ENCODE measurements at places on chromosomes 7 and 10.
A peak's percentile ranks its signal among the peaks of the same experiment; 100 is the strongest.

- DNase-seq: no peak
Measured at GRCh38 chr7:129865093-129865924, 87.5 kb downstream of the UBE2H start.

GRCh38 chr7:108448584-108449505, 7.4 kb downstream of the NRCAM start:
- no peak for DNase-seq

DNA sequence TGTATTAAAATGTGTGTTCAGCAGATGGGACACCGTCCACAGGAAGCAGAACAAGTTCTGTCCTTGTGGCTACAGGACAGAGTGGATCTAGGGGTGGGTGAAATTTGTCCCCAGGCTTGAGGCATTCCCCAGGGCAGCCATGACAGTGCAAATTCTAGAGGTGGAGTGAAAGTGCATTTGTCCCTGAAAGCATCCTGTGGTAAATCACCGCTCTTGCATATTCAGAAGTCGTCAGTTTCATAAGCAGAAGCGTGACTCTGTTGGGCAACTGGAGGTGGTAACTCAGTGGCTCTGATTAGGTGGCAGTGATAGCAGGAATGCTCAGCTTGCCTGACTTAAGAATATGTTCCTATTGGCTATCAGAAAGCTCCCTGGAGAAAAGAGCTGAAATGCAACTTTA, 96.6 kb downstream of the SNX10 start:
- DNase-seq: no peak

DNA sequence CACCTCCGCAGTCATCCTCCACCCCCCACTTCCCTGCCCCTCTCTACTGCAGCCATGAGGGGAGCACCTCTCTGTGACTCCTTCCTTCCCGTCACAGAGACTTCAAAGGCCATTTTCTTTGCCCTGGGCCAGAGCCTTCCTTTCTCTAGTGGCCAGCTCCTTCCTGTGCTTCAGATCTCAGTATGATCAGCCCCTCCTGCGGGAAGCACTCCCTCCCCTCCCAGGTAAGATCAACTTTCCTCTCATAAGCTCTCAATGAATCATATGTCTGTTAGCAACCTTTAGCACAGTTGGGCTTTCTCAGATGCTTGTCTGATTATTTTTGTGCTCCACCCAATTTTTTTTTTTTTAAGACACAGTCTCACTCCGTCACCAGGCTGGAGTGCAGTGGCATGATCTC, 241.0 kb upstream of the PRSS1 start:
- DNase-seq: no peak

- DNase-seq: no peak
Measured at GRCh38 chr7:15057272-15057671, 154.7 kb upstream of the DGKB start.

DNA sequence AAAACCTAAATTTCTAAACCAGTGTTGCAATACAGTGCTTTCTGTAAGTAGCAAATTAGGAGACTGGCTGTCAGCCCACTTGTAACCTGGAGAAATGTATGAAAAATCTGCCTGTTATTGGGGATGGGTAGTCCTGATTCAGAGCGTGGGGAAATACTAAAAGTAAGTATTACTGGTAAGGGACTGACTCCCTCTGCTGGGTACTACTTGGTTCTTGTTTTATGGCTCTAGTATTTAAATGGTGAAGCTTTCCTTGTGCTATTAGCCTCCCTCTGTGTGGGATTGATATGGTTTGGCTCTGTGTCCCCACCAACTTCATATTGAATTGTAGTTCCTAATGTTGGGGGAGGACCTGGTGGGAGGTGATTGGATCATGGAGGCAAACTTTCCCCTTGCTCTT, 886.1 kb downstream of the SORCS1 start:
- no peak for DNase-seq

DNA sequence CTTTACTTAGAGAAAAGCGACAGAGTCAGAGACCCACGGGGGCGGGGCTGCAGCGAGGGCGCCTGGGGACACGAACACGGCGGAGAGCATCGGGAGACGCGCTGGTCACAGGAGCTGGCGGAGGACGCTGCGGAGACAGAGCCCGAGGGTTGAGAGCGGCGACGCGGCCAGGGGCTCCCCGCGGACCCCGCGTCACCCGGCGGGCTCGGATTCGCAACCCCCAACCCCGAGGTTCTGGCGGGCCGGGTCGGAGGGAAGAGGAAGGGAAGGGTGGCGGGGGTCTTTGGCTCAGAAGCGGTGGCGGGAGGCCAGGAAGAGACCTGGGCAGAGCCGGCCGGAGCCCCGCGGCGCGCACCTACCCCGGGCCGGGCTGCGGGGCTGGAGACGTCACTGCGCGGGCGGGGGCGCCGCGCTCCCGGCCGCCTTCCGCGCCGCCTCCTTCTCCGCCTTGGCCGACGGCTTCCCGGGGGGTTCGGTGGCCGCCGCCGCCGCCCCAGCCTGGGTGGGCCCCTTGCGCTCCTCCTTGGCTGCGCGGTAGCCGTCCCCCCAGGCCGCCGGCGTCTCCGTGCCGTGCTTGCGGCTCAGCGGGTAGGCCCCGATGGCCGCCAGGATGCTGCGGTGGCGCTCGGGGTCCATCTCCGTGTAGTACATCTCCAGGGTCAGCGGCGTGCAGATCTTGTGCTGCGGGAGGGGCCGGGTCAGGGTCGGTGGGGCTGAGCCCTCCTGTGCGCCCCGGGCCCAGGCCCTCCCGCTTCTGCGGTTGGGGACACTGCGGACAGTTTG, 11.1 kb downstream of the CALY start:
- DNase-seq: no peak

DNA sequence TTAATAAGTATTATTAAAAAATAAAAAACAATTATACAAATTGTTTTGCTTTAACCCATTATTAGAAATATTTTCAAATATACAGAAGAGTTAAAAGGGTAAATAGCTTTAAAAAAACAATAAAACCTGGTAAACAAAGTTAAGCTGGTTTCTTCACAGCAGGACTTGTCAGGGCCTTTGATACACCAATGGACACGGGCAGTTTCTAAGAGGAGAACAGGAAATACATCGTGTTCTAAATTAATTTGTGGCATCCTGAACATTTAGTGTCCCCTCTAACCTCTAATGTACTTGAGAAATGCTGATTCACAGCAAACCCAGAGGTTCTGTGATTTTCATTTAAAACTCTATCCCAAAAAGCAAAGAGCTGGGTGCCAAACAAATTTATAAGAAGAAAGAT, 80.8 kb downstream of the RAB11FIP2 start:
- no peak for DNase-seq

- no peak for DNase-seq
Measured at GRCh38 chr7:11896663-11897062, 64.7 kb upstream of the THSD7A start.

DNA sequence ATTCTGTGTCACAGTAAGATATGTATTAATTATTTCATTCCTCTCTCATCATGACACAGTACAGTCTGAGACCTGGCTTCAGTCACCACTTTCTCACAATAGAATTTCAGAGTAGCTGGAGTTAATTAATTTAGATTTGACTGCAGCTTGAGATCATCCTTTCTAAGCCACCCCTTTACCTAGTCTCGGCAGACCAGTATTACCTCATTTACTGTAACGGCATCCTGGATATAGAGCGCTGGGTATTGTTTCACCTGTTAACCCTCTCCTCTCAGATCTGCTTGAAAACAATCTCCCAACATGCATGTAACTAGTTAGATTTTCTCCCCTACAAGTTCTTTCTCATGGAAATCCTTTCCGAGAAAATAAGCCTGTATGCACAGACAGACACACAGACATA, 1057.5 kb downstream of the GATA3 start:
- DNase-seq: no peak

GRCh38 chr7:1457059-1457948, 2.0 kb downstream of the MICALL2 start:
- no peak for DNase-seq

DNA sequence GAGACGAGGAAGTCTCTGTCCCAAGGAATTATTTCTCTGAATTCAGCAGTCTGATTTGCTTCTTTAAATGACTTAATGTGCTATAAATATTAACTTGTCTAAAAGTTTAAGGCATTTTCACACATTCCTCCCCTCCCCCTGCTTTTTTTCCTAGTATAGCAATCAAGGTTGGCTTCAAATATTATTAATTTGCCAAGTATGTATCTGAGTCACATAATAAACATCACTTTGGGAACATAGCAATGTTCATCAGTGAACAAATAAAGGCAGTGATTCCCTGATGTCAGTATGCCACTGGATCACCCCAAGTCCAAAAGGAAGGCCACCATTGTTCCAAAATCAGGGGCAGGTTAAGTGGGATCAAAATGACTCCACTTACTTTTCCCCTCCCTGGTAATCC, 40.5 kb downstream of the PDE6C start:
- DNase-seq: no peak

- no peak for DNase-seq
Measured at GRCh38 chr7:16634271-16634738, 11.2 kb downstream of the ANKMY2 start.

GRCh38 chr7:39404907-39405306, 161.3 kb upstream of the YAE1 start:
- DNase-seq: no peak

DNA sequence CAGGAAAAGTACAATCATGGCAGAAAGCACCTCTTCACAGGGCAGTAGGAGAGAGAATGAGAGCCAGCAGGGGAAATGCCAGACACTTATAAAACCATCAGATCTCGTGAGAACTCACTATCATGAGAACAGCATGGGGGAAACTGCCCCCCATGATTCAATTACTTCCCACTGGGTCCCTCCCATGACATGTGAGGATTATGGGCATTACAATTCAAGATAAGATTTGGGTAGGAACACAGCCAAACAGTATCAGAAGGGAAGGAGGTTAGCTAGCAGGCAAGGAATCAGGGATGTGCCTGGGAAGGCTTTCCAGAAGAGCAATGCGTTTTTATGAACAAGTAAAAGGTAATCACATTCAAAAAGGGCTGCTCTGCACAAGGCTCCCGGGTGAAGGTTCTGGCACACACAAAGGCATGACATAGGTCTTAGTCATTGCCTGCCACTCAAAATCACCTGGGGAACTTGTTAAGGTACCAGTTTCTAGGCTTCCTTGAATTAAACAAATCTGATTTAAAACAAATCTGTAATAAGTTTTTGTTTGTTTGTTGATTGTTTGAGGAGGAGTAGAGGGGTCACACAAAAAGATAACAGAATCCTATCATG, 40.9 kb downstream of the BMPER start:
- no peak for DNase-seq

- DNase-seq: no peak
Measured at GRCh38 chr10:972763-973162, 15.5 kb upstream of the GTPBP4 start.

DNA sequence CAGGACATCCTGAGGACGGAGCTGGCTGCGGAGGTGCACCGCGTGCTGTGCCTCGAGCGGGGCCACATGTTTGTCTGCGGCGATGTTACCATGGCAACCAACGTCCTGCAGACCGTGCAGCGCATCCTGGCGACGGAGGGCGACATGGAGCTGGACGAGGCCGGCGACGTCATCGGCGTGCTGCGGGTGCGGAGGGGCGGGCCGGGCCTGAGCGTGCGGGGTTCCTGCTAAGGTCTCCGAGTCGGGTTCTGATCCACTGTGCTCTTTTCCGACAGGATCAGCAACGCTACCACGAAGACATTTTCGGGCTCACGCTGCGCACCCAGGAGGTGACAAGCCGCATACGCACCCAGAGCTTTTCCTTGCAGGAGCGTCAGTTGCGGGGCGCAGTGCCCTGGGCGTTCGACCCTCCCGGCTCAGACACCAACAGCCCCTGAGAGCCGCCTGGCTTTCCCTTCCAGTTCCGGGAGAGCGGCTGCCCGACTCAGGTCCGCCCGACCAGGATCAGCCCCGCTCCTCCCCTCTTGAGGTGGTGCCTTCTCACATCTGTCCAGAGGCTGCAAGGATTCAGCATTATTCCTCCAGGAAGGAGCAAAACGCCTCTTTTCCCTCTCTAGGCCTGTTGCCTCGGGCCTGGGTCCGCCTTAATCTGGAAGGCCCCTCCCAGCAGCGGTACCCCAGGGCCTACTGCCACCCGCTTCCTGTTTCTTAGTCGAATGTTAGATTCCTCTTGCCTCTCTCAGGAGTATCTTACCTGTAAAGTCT, 10.4 kb downstream of the ATG9B start:
- peak; percentile 94 for DNase-seq

- no peak for DNase-seq
Measured at GRCh38 chr7:70480927-70481569, 650.9 kb upstream of the GALNT17 start.

DNA sequence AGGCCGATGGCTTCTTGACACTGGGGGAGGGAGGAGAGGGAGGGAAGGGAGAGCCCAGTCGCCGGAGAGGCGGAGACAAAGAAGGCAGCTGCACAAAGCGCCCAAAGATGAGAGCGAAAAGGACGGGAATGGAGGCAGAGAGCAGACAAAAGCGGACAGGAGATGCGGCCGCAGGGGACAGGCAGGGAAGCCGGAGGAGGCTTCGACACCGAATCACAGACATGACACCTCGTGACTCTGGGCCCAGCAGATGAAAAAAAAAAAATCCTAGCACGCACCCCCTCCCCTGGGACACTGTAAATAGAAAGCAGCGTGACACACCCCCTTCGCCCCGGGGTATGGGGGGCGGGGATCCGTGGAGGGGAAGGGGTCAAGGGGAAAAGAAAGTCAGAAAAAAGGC, 976 bp downstream of the NAT16 start:
- no peak for DNase-seq

DNA sequence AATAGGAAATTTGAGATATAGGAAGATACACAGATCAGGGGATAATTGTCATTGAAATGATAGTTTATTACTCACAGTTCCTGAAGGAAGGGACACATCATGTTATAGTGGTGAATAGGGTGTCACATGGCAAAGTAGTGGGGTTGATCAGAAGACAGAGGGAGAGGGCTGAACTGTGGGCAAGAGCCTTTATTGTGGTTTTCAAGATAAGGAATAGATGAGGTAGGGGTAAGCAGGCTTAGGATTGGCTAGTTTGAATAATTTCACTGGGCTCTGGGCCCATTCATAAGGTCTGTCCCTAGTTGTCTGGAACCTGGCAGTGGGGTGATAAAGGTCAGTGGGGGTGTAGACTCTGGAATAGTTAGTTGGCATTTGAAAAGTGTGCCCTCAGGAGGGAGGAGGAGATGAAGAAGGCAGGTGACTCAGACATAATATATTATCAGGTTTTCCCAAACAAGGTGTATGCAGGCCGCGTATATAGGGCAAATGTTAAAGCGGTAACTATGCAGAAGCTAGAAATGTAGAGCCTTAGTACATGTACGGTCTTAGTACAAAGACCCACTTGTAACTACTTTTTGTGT, 18.5 kb downstream of the FGL2 start:
- no peak for DNase-seq

- DNase-seq: peak; percentile 44
Measured at GRCh38 chr10:121613456-121613855, 15.2 kb upstream of the FGFR2 start.

GRCh38 chr10:132904814-132905649, 37.3 kb downstream of the CFAP46 start:
- DNase-seq: peak; percentile 37

- DNase-seq: peak; percentile 70
Measured at GRCh38 chr10:111360260-111360925, 283.6 kb downstream of the ADRA2A start.

DNA sequence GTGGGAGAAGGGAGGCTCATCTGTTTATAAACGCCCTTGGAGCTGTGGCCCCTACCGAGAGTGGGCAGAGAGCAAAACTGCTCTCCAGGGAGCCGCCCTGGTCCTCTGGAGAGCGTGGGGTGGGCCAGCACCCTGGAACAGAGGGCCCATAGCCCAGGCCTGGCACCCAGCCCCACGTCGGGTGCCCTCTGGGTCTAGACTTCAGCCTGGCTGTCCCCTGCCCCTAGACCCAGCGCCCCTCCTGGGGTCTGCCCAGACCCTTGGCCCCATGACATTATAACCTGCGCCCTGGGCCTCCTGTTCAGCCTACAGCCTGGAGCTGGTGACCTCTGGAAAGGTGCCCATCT, 24.7 kb downstream of the GET4 start:
- DNase-seq: no peak

Data from spleen (tissue), 13 donors.